ENCODE measurements at places on chromosomes 11 and 22. TPM values are rescaled to one million over a fixed set of nuclear protein-coding genes. Genes with fewer than 3 reads are reported as not detected.
A peak's percentile ranks its signal among the peaks of the same experiment; 100 is the strongest.

DNA sequence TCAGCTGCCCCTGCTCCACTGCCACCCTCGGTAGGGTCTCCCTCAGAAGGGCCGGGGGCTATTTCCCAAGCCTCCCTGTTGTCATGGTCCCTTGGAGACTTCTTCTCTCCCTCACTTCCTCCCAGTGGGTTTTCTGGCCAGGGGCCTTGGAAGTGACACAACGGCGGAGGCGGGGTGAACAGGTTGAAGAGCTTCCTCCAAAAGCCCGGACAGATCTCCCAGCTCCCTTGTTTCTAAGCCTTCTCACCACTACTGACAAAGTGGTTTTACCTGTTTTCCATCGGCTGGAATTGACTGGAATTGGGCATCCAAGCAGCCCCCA, 14.5 kb downstream of the MYH9 start:
- no peak for DNase-seq

Gene POU2F3
- not detected for total RNA-seq

Gene NUDT22
- total RNA-seq = 91.6 TPM

DNA sequence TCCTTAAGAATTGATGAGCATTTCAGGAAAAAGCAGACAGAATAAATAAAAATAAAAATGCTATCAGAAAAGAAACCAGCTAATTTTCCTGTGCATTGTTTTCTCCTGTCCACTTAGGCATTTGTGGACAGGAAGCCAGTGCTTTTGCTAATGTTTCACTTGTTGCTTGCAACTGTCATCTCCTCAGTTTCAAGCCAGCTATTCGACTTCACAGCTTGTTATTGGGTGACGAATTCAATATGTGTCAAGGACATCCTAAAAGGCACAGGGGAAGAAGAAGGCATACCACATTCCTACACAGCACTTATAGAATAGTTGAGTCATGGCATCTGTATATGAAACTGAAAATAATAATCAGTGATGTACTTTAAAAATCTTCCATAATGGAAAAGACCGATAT, 530.6 kb upstream of the KIRREL3 start:
- DNase-seq = no peak

GRCh38 chr11:45537614-45538013, 127.8 kb downstream of the CHST1 start:
- no peak for DNase-seq

DNA sequence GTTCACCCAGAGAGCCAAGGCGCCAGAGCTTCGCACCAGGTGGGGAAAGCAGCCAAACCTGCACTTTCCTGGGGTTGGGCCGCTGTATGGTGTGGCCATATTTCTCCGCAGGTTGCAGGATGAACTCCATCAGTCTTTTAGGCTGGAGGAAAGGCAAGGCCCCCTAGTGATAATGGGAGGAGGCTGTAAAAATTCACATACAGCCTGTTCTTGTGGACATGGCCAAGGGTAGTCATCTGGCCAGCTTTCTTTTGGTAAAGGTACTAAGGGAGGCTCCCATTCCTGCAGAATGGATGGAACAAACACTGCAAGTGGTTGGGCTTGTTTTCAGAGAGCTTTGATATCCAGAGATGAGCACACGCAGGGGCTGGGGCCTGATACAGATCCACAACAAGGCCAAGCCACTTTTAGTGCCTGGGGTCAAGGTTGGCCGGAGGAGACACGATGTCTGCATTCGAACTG, 29.6 kb downstream of the C22orf31 start:
- DNase-seq = no peak

- peak; percentile 51 for DNase-seq
These were observed 573 bp downstream of the PPFIA1 start for GRCh38 chr11:70270877-70271648.

DNA sequence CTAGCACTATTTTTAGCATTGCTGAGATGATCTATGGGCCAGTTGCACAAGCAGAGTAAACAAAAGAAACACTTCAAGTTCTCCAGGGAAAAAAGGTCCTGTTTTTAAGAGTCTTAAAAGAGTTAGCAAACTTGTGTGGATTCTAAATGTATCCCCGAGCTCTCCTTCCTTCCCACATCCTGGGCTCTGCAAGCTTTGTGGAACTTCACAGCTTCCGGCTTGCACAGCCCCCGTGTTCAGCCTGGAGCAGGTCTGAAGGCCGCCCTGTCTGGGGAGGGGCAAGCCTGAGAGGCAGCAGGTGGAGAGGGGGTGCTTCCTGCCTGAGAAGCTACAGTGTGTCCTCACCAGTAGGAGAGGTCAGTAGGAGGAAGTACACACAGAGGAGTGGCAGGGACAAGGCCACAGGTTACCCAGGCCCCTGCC, 35.1 kb upstream of the SUSD2 start:
- peak; percentile 66 for DNase-seq

- DNase-seq = no peak
These were observed 60.3 kb downstream of the MTMR2 start for GRCh38 chr11:95863486-95864140.

DNA sequence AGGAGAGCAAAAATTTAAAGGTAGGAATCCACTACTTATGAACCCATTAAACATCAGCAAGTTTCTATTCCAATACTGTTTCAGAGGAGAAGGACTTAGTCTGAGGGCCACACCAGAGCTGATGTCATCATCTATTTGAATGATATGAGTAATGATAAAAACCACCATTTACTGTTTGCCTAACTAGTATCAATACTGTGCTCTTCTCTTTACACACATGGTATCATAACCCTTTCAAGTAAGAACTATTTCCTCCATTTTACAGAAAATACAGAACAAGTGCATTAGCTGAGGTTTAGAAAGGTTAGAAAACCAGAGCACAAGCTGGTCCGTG, 651.3 kb upstream of the KIRREL3 start:
- no peak for DNase-seq

DNA sequence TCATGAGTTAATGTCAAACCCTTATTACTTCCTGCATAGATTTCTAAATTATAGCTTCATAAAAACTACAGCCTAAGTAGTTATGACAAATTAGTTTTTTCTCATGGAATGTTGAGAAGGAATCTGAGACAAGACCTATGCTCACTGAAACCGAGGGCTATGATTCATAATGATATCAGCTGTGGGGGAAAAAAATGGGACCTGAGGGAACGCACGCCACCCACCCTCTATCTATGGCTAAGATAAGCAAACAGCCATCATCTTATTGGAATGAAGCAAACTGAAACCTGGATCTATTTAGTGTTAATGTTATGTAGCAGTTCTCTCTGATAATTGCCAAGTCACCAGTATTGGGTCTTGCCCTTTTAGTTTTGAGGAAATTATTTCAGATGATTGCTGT, 906.9 kb upstream of the RAG2 start:
- no peak for DNase-seq

GRCh38 chr11:74710281-74710938, 20.8 kb downstream of the CHRDL2 start:
- DNase-seq = no peak

Gene CCDC73
- total RNA-seq = not detected

Gene SEZ6L
- total RNA-seq = not detected

Gene SOX6
- total RNA-seq = not detected

Gene KCNQ1OT1
- 0.26 TPM for total RNA-seq

Gene C11orf97
- total RNA-seq = not detected

GRCh38 chr22:47386812-47387510, 624.5 kb downstream of the TBC1D22A start:
- no peak for DNase-seq

Gene CDC42EP1
- total RNA-seq = 0.13 TPM

Gene INPPL1
- total RNA-seq = 147 TPM

DNA sequence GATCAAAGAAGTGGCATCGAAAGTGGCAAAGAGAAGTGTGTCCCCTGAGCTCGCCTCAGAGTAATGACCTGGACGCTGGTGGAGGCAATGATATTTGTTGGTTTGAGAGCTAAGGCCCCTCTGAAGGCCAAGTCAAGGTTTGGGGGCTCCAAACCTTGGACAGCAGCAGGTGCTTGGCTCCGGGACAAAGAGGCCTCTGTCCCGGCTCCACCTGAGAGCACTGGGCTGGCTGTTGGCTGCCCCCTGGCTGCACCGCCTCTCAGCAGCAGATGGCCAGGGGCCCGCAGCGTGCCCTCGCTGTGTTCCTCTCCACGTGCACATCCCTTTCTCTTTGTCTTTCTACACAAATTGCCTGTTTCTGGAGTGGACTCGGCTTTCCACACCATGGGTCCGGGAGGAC, 301.3 kb downstream of the NTM start:
- no peak for DNase-seq

Gene MIAT
- total RNA-seq = 26.3 TPM

DNA sequence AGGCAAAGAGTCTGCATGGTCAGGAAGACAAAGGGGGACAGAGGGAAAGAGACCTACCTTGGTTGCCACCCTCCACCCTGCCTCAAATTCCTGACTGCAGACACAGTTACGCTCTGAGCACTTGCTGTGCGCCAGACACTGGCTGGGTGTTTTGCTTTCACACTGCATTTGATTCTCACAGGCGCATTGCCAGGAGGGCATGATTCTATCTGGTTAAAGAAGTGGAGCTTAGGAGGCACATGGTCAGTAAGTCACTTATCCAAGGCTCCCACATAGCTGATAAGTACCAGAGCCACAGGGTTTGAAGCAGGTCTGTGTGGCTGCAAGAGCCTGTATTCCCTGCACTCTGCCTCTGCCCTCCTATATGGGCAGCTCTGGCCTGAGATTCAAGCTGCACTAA, 103.9 kb downstream of the TIMP3 start:
- no peak for DNase-seq

- peak; percentile 18 for DNase-seq
These were observed 3.0 kb downstream of the ASCL2 start for GRCh38 chr11:2267306-2267850.

DNA sequence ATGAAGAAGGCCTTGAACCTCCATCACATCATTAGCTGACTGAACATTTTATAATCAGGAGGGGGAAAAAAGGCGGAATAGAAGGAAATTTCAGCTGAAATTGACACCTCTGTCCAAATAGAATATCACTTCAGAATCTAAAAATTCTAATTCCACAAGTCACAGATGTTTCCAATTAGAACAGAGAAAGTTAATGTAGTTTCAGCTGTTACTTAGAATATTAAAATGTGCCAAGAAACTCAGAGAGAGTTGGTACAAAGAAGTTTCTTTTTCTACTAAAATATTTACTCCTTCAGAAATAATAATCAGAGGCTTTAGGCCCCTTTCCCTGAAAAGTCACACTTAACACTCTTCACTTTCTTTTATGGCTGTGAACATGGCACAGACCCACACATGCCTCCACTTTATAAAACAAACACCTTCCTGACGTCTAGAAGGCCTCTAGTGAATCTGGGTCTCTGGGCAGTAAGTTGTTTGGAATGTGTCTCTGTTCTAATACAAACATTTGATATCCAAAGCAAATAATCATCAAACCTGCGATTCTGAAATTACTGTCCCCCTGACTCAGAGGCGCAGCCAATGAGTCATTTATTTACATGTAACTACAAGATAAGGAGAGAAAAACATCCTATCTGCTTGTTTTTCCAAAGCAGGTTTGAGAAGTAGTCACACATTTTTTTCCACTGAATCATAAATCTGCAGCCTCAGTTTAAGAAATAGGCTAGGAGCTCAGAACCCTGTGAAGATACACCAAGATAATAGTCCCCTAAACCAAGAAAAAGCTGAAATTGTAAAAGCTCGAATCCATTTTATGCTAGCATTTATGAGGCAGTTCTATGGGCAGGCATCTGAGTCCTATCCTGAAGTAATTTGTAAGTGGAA, 148.4 kb downstream of the ME3 start:
- DNase-seq = no peak

Gene OR51F2
- total RNA-seq = not detected

Gene LGR4
- 0.05 TPM for total RNA-seq

DNA sequence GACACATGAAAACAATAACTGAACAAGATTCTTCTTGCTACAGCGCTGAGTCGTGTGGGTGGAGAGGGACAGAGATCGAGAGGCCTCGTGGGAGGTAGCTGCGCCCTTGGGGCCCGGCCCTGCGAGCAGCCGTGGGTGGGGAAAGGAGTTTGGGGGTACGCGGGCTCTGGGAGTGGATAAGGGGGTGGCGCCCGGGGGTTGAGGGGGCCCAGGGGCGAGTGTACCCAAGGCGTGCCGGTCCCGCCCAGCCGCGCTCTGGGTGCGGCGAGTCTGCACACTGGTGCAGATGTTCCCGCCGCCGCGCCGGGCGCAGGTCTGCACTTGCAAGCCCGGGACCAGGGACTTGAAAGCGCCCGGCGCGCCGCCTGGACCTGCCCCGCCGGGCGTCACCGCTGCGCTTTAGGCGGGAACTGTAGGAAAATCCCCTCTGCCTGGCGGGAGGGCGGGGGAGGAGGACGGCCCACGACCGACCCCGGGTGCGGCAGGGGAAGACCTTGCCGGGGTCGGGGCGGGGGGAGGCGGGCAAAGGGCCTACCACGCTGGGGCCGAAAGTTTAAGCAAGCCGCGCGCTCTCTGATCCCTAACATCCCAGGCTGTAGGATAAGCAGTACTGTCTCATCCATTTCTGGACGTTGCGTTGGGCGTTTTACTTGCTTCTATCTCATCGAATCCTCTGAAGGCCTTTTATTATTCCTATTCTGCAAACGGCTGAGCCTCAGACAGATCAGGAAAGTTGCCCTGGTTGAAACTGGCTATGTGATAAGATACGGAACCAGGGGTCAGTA, 1.4 kb upstream of the KREMEN1 start:
- DNase-seq = peak; percentile 38

- no peak for DNase-seq
These were observed 1676.0 kb upstream of the RAG2 start for GRCh38 chr11:38274031-38274430.

Gene NPAS4
- 0.34 TPM for total RNA-seq

- DNase-seq = no peak
These were observed 121.6 kb downstream of the KIRREL3 start for GRCh38 chr11:126878913-126879482.

GRCh38 chr22:19290400-19291217, 910 bp downstream of the CLTCL1 start:
- DNase-seq = no peak

DNA sequence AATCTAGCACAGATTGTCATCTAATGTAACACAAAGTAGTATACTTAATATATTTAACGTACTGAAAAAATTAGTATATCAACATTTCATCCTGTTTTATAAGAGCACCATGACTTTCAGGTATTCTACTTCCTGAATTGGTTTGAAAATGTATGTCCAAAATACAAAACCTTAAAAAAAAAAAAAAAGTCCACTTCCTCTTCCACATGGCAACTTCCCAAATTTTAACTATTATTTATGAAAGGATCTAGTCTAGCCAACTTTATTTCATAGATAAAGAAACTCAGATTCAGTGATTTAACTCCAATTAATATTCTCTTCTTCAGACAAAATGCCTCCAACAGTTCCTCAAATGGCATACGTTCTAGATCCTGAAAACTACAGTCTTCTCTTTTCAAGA, 44.0 kb downstream of the PIK3C2A start:
- DNase-seq = no peak

- peak; percentile 86 for DNase-seq
These were observed 585 bp downstream of the PI4KA start for GRCh38 chr22:20857838-20858614.

- DNase-seq = no peak
These were observed 9.7 kb downstream of the EHF start for GRCh38 chr11:34630544-34630943.

- DNase-seq = no peak
These were observed 13.7 kb downstream of the TBC1D22A start for GRCh38 chr22:46775850-46776826.
